ENCODE measurements at places on chromosomes 11 and 22.

DNA sequence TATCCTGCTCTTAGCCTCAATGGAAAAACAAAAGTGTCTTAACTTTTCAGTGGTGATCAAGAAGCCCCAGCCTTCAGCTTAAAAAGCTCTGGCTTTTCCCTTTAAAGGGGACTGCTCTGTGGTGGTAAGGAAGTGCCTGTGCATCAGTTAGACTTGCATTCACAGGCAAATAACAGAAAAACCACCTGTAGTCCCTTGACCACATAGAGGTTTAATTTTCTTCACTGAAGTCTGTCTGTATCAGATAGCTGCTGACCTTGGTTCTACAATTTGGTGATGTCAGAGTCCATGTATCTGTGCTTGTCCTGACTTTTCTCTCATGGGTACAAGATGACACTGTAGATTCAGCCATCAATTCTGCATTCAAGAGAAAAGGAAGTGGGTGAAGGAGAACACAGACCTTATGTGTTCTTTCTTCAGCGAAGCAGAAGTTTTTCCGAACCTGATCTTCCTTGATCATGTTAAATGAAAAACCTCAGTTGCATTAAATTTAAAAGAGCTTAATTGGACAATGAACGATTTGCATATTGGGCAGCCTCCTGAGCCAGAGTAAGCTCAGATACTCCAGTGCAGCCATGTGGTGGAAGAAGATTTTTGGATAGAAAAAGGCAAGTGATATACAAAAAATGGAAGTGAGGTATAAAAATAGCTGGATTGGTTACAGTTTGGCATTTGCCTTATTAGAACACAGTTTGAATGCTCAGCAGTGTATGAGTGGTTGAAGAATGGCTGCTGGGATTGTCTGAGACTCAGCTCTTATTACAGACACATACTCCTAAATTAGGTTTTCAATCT, 43.2 kb upstream of the RDX start:
- DNase-seq = no peak

GRCh38 chr11:110837603-110838002, 125.4 kb upstream of the ARHGAP20 start:
- DNase-seq = no peak

- no peak for DNase-seq
Measured at GRCh38 chr11:104713401-104713800, 184.9 kb downstream of the CASP12 start.

DNA sequence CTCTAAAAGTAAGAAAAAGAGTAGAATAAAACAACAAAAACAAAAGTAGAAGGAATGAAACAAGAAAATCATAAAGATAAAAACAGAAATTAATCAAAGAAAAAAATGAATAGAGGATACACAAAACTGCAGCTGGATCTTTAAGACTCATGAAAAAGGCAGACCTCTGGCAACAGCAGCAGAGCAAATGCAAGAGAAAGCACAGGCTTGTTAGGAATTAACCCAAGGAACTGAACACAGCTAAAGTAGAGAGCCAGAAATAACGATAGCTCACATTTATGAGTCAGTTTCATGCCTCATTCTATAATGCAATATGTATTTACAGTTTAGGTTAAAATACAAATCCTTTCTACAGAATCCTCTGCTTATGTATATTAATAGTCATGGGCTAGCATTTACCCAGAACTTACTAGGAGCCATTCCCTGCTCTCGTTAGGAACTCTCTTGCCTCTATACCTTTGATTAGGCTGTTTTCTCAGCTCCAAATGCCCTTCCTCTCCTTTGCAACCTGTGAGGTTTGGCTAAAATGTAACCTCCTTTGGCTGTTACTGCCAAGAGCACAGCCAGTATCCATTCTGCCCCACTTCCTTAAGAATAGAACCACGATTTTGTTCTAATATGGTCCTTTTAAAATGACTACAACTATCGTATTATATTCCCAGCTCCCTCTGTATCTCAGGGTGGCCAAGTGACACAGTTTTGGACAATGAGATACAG, 38.3 kb upstream of the NFAM1 start:
- no peak for DNase-seq

DNA sequence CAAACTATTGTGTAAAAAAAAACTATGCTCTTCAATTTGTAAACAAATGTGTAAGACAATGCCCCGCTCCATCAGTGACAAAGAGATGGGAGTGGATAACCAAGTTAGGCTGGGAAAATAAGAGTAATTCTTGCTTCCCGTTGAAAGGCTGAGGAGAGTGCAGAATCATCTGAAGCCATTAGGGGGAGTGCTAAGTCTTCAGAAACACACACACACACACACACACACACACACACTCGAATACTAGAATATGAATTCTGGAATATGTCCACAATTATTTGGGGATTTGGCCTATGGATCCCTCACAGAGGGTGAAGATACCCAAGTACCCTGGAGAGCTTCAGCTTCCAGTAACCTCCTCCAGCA, 27.8 kb upstream of the ROBO3 start:
- peak; percentile 20 for DNase-seq
